ENCODE measurements at places on chromosomes 16 and 17. TPM values are rescaled to one million over a fixed set of nuclear protein-coding genes. Genes with fewer than 3 reads are reported as not detected.

GRCh38 chr17:45934044-45934979, 40.0 kb downstream of the MAPT start:
- DNase-seq = no peak

DNA sequence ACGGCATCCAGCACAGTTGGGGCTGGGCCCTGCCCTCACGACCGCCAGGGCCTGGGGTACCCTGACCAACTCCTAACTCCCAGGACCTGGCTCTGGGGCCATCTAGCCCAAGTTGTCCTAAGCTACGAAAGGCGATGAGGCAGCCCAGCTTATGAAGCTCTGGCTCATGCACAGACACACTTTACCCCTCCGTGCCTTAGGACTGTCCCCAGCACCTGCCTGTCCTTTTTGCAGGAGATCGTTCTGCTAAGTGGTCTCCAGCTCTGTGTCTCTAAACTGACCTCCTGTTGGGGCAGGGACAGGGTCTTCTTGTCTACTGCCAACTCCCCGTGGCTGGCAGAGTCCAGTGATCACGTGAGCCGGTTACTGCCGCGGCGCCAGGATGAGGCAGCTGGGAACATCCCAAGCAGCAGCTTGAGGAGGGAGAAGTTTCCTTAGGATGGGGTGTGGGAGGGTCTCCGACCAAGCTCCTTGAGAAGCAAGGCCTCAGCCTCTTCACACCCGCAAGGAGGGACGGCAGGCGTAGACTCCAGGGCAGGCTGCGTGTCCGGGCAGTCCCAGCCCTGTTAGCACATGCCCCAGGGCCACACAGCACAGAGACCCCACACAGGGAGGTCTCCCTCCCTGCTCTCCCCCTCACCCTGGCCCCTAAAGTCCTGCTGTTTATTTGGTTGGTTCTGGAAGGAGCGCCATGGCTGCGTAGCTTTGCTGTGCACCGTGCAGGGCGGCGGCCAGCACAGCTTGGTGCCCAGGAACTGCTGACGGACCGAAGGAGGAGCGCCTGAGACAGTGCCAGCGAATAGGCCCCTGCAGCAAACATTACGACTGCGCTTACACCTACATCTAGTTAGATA, 16.4 kb upstream of the METRNL start:
- DNase-seq = peak; percentile 39

DNA sequence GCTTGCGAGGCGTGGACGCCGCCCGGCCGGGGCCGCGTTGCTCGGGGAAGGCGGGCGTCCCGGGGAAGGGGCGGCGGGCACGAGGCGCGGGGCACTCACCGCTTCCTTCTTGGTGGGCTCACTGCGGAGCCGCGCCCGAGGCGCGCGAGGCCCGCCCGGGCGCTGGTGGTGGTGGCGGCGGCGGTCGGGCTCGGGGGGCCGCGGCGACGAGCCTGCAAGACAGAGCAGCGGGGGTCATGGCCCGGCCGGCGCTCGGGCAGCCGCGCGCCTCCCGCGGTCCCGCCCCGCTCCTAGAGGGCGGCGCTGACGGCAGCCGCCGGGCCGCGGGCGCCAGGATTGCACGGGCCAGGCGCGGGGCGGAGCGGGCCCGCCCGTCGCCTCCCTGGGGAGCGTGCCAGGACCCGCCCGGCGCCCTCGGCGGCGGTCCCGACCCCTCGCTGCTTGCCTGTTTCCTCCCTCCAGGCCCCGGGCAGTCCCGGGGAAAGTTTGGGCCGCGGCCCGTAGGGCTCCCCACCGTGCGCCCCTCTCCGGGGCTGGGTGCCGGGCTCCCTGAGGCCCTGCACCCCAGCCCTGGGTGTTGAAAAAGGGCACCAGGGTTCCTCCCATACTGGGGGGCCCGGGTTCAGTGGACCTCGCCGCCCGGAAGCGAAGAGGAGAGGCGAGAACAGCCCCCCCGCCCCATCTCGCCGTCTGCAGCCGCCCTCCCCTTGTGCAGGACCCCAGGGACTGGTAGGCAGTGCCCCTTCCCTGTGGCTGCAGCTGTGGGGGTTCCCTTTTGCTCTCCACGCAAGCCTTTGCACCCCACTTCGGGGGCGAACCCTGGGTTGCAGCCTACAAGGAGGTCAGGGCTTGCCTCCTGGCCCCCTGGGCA, at the start of gene C16orf74:
C16orf74 (minus strand) TSS at position 270 of the 871 bp plus-strand sequence. CDS start 15,879 bp downstream, outside the sequence.
- peak; percentile 84 for DNase-seq

DNA sequence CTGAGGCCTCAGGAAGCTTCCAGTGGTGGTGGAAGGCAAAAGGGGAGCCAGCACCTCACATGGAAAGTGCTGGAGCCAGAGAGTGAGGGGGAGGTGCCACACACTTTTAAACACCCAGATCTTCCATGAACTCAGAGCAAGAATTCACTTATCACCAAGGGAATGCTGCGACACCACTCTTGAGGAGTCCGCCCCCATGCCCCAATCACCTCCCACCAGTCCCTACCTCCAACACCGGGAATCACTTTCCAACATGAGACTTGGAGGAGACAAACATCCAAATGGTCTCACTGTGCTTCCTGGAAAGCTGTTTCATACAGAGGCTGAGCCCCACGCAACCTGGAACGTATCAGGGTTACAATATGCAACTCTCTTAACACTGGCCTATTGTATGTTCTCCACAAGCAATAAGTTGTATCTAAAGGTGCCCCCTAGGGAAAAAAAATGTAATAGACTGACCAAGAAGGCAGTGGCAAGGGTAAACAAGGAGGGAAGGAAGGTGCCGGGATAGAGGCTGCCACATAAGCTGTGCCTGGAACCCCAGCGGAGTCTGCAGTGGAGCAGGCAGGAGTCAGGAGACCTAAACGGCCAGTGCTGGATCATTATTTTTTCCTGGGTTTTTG, 106.7 kb upstream of the FOXF1 start:
- DNase-seq = no peak

DNA sequence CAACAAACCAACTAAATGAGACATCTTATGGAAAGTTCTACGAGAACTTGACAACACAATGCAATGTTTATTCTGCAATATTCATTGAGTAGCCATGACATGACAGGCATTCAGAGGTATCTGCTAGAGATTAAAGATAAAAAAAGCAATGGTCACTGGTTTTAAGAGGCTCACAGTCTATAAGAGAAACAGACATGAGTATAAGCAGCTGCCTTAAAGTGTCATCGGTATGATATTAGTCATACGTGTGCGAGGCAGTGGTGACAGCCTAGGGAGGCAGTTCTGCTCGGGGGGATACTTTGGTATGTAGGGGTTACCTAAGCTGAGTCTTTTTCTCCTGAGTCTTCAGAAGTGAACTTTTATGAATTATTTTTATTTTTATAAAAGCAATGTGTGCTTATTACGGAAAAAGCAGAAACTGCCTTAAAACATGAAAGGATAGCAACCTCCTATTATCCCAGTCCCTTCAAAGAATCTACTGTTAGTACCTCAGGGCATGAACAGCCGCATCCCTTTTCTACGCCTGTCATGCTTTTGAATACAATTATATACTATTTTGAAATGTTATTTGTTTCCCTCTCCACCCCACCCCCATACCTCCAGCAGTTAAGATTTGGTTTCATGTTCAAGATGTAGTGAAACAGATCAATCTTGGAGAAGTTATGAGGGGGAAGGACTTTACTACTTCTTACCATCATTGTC, 7.7 kb downstream of the ST6GALNAC1 start:
- DNase-seq = no peak

- no peak for DNase-seq
These were observed 572 bp downstream of the PSMB6 start for GRCh38 chr17:4796552-4796920.

- DNase-seq = no peak
These were observed 618.3 kb downstream of the MAF start for GRCh38 chr16:78982096-78982744.

DNA sequence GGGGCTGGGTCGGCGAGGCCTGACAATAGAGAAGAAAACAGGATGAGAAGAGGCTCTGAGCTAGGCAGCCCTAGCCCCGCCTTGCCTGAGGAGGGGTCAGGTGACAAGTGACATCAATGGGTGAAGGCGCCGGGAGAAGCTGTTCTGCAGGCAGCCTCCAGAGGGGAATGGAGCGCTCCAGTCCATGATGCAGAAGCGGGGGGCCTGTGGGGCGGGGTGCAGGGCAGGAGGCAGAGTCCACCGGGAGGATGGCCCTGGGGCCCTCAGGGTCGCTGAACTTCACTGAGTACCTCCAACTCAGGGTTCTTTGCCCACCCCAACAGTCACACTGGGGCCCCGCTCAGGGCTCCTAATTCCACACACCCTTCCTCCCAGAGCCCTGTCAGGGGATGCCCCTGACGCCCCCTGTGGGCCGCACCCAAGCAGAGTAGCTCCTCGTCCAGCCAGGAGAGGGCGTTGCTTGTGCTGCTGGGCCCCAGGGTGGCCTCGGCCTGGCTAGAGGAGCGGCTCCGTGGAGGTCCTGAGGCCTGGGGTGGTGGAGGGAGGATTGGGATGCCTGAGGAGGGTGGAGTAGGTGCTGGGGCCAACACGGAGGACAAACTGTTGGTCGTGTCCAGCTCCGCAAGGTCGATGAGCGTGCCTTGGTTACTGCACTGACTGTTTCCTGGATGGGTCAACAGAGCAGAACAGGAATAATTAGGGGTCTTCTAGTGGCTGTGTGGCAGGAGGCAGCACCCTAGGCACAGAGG, 20.8 kb downstream of the GGA3 start:
- peak; percentile 66 for DNase-seq

- DNase-seq = no peak
These were observed 7.7 kb downstream of the CCL3L1 start for GRCh38 chr17:36188891-36189306.

- DNase-seq = no peak
These were observed 41.0 kb downstream of the TOM1L2 start for GRCh38 chr17:17931159-17931558.

- no peak for DNase-seq
These were observed 3.0 kb upstream of the ZNF213 start for GRCh38 chr16:3131755-3132377.

DNA sequence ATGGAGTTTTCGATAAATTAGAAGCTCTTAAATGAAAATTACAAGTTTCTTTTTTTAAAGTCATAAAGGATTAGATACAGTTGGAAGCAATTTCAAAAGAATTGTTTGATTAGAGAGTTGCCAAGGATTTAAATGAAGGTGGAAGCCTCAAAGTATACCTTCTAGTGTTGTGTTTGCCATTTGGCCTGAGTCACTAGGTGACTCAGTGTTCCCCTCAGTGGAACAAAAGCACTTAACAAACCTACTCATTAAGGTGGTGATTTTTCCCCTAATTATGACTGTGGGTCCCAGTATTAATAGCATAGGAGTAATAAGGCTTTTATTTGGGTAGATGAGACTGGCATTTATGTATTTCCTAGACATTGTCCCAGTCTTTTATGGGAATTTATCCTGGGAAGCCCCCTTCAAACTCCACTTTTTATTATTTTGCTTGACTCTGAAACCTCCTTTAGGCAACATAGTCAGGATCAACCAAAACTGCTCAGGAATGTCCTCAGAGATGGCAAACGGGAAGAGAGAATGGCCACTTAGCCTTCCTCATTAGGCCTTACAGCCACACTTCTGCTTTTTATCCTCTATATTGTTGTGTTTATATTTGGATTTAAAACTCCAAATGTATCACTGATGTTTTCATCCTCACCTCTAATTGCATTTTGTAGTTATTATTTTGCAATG, 161.0 kb downstream of the FTO start:
- no peak for DNase-seq

- DNase-seq = peak; percentile 48
These were observed 111.0 kb downstream of the N4BP1 start for GRCh38 chr16:48498769-48499631.

- no peak for DNase-seq
These were observed 17.0 kb downstream of the MAP1LC3B start for GRCh38 chr16:87409153-87409552.

DNA sequence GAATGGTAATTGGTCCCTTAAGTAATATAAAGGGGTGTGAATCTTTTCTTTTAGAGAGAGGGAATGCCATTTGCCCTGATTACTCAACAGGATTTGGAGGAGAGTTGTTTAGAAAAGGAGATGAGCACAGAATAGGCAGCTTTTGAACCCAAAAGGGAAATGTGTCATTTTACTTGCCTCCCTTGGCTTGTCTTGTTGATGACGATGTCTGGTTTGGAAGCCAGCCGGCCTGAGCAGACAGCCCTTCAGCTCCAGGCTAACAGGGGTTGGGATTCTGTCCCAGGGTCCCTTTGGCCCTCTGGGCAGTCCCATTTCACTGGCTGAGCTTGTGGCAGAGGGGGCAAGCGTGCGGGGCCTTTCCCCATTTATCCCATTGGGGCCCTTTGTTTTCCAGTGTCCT, 22.3 kb upstream of the PRKAR1A start:
- DNase-seq = no peak

DNA sequence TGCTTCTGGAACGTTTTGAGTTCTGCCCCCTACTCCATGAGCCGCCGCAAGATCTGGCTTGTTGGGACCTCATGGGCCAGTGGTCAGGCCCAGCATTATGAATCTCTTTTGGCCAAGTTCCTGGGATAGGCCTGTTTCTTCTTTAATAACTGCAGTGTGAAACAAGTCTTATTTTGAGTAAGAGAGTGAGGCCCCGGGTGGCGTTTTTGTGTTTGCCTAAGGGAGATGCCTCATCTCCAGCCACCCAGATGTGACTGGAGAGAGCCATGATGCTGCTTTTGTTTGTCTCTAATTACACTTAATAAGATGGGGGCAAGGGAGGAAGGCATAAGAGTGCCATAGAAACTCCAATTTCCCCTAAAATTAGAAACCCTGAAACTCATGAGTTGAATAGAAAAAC, 39.8 kb downstream of the KSR1 start:
- no peak for DNase-seq

DNA sequence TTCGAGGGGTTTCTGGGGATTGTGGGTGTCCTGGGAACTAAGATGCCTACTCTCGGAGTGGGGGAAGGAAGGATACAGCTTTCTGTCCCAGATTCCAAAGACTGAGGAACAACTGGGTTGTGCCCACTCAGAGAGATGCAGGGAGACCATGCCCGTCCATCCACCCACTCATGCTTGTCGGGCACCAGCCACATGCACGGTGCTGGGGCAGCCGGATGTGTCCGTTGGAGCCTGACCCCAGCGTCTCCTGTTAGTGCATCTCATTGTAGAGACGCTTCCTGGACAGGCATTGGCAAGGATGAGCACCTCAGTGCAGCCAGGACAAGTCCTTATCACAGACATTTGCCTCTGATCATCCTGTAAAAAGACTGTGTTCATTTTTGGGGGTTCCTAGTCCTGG, 58.1 kb downstream of the METRNL start:
- DNase-seq = no peak

- peak; percentile 51 for DNase-seq
These were observed 44.0 kb downstream of the PRAC1 start for GRCh38 chr17:48678141-48678971.

GRCh38 chr17:38898812-38899348, 26.5 kb upstream of the LASP1NB start:
- peak; percentile 52 for DNase-seq

GFAP gene
- 7.8 TPM for polyA plus RNA-seq

HOXB7 gene
- polyA plus RNA-seq = 0.48 TPM

KRTAP1-5 gene
- polyA plus RNA-seq = not detected

LSM12 gene
- 35.0 TPM for polyA plus RNA-seq

CDK5R1 gene
- polyA plus RNA-seq = 0.95 TPM

VWA3A gene
- polyA plus RNA-seq = 0.09 TPM

GAN gene
- 1.2 TPM for polyA plus RNA-seq

CRYBA1 gene
- not detected for polyA plus RNA-seq

GRAP gene
- polyA plus RNA-seq = 2.3 TPM

SLC16A13 gene
- polyA plus RNA-seq = 1.2 TPM

TPSG1 gene
- polyA plus RNA-seq = not detected

KCNH4 gene
- 0.14 TPM for polyA plus RNA-seq

KRTAP9-4 gene
- not detected for polyA plus RNA-seq

SLFN12 gene
- 2.1 TPM for polyA plus RNA-seq

SNX20 gene
- polyA plus RNA-seq = 0.34 TPM

All from right cardiac atrium (tissue), 5 donors.